Ecto neural progenitor cell (in vitro differentiated cells): ENCODE measurements at places on chromosomes 3 and 15.

DNA sequence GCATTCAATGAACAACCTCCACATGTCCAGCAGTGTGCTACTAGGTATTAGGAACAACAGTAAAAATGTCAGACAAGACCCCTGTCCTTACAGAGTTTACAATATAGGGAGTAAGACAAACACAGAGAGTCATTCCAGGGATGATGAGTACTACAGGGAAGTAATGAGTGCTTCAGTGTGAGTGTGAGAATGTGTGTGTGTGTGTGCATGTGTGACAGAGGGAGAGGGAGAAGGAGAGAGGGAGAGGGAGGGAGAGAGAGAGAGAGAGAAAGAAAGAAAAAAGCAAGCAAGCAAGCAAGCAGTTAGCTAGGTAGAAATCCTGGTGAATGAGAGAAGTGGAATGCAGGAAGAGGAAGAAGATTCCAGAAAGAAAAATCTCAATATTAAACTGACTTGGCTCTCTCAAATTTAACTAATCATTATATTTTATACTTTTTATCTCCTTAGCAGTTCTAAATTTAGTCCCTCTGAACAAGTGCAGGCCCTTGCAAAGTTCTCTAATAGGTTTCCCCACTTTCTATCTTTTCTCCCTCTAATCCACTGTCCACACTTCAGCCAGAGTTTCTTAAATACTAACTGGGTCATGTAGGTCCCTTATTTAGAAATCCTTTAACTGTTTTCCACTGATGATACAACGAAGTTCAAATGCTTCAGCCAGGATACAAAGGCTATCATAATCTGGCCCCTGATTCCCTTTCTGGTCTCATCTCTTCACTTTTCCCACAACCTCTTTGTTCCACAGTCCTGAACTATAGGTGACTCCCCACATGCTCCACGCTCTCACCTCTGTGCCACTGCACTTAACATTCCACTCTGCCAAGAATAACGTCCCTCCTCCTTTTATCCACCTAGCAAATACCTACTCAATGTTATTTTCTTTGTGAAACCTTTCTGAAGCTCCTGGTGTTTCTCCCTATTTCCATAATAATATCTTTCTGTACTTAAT is 10.3 kb downstream of the DCBLD2 start:
- DNase-seq = no peak

DNA sequence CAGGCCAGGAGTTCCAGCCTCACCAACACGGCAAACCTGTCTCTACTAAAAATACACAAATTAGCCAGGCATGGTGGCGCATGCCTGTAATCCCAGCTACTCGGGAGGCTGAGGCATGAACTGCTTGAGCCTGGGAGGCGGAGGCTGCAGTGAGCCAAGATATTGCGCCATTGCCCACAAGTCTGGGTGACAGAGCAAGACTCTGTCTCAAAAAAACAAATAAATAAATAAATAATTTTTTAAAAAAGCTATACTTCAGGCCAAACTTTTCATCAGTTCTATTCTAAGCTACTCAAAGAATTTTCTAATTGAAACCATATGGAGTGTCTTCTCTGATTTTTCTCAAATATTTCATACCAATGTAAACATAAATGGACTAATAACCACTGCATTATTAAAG is 43.5 kb downstream of the PHC3 start:
- no peak for DNase-seq

GRCh38 chr3:88248658-88249057 is 98.9 kb downstream of the C3orf38 start:
- DNase-seq = no peak

DNA sequence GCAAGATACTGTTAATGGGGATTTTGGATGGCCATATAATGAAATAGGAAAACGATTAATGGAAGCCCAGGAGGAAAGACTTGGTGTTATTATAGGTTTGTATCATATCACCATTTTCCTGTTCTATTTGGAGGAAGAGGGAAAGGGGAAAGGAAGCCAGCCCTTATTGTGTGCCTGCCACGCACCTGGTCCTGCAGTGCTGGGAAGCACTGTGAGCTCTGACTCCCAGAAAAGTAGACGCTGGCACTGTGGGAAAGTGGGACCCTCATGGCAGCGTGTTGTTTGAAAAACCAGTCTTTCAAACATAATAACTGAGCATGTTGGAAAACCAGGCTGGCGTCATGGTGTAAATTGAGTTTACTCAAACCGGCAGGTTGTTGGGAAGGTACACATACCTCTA is 22.0 kb downstream of the CGNL1 start:
- no peak for DNase-seq

GRCh38 chr3:117074826-117075225 is 365.2 kb downstream of the TUSC7 start:
- no peak for DNase-seq

DNA sequence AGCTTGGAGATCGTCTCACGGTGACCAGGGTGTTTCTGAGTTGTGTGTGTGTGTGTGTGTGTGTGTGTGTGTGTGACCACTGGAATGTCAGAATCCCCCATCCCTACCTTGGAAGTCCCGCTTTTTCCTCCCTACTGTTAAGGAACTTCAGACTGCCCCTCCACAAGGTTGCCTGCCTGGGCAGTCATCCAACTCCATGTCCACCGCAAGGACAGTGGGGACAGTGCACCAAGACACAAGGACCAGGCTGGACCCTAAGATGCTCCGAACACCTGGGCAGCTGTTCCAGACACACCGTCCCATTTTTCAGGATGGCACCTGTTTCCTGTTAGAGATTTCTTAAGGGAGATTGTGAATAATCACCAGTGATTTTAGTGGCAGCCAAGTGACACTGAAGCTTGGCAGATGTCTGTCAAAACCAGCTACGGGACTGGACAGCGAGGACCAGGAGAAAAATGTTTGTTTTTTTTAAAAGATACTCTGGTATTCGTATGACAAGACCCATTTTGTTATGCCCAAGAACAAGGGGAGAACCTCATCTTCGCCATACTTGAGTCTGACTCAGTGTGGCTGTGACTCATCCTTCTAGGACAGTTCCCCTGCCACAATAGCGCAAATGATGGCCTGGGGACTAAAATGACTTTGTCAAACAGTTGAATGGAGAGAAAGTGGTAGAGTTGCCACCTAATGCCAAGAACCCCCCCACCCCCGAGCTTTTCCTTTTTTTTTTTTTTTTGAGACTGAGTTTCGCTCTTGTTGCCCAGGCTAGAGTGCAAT is 15.5 kb downstream of the PAQR9 start:
- no peak for DNase-seq

DNA sequence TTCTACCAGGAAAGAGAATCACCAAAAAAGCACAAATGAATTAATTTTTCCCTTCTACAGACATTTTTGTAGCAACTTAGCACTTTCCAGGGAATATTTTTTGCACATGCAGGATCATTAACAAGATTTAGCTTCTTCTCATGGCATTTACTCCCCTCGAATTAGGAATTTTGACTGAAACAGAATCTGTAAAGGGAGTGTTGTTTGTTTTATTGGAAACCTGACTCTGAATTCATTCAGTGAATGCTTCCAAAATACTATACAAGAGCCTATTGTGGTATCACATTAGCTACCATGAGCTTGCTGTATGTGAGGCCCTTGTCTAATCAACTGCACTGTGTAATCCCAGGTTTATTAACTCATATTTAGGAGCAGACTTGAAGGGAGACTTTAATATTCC is 130.4 kb upstream of the ATP10A start:
- no peak for DNase-seq

DNA sequence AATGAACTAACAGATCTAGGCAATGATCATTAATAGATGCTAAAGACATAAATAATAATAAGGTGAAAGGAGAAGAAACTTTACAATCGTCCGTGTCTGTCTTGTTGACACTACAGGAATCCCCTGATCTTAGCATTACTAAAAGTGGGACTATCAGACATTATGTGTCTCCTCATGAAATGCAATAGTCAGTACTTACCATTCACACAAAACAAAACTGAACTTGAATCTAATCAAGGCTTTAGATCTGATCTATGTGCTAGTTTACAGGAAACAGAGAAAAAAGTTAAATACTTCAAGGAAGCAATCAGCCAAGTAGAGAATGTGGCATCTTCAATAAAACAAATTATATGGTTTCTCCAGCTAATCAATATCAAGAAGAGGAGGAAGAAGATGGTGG is 73.7 kb downstream of the PIK3CB start:
- no peak for DNase-seq

- no peak for DNase-seq
Observed at GRCh38 chr3:69566275-69566674, 173.0 kb upstream of the MITF start.

DNA sequence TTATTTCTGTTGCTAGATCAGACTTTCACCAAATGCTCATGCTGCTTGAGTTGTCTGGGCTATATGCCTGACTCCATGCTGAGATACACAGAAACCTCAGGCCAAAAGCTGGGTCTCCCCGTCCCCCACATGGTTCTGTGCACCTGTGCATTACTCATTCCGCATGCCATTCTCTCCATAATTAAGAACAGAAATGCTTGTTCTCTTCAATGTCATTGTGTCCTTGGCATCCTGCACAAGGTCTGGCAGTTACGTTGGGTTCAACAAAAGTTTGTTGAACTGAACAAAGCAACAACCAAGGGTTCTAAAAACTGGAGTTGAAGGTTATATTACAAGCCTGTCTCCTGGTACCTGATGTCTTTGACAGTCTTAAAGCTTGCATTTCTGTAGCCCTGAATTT is 177.5 kb downstream of the FNDC3B start:
- DNase-seq = no peak
